Effector memory CD8-positive, alpha-beta T cell (primary cell): ENCODE measurements at places on chromosomes 3 and 15.

DNA sequence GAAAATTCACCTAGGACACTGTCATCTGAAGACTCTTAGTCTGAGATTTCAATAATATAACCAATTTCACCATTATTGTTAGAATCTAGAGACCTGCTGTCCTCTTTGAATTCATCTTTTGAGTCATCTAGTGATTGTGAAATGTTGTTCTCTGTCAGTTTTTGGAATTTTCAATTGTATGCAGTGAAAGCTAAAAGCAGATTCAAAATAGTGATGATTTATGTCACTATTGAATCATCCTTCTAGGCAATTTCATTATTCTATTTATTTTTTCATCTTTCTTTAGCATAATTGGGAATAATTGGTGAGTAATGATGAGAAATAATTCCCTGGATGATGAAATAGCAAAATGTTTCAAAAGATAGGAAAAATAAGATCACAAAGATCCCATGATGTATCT lies 101.7 kb upstream of the EIF1B start:
- DNase-seq = no peak

DNA sequence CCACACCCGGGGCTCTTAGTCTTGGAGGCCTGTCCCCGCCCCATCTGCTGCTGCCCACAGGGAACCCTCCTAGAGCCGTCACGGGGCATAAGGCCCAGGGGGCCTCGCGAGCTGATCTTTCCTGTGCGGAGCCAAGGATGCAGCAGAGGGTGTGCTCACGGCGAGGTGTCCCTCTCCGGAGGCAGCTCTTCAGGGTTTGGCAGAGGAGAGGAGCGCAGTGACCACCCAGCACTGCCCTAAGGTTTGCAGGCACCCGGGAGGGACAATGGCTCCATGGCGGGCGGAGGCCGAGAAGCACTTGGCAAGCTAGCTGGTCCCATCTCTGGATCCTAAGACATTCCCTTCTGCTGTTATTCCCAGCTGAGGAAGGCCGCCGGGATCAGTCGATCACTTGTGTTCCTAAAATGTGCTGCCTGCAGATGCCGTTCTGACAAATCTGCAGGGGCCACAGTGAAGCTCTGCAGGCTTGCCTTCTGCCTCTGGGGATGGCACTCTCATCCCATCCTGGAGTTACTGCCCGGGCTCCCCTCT lies 47.4 kb upstream of the PCSK6 start:
- no peak for DNase-seq

DNA sequence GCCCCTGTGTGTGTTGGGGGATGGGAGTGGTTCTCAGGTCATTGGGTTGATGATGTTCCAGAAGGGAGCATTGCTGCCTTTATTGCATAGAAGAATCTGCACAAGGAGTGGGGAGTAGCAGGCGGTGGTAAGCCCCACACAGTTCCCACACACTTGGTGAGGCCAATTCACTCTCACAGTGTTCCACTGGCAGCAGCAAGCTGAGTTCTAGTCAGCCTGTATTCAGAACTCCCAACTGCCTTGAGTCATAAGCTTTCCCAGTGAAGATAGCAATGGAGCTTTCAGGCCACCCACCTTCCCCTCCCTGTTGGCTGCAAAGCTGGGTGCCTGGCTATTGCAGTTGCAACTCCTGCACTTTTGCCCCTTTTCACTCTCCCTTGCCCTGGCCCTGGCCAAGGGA lies 181.1 kb upstream of the RBMS3 start:
- DNase-seq = no peak

- DNase-seq = no peak
Measured at GRCh38 chr3:28547677-28548076, 199.1 kb upstream of the AZI2 start.

DNA sequence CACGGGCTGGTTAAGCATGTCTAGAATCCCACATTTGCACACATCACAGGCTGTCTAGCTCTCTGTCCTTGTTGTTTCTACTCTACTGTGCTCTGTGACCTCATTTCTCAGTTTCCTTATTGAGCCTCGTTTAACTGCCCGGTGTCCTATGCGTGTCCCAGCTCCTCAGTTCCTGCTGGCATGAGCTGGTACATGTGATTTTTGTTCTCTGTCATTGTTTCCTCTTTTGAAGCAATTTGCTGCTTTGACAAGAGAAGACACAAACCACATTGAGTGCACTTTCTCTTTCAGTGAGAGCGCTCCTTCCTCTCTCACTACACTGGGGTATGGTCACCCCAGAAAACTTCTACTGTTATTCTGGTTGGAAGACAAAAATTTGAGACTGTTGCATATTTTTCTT lies 563.5 kb downstream of the PDCD6IP start:
- no peak for DNase-seq
